ENCODE measurements at places on chromosomes 3 and 15.

DNA sequence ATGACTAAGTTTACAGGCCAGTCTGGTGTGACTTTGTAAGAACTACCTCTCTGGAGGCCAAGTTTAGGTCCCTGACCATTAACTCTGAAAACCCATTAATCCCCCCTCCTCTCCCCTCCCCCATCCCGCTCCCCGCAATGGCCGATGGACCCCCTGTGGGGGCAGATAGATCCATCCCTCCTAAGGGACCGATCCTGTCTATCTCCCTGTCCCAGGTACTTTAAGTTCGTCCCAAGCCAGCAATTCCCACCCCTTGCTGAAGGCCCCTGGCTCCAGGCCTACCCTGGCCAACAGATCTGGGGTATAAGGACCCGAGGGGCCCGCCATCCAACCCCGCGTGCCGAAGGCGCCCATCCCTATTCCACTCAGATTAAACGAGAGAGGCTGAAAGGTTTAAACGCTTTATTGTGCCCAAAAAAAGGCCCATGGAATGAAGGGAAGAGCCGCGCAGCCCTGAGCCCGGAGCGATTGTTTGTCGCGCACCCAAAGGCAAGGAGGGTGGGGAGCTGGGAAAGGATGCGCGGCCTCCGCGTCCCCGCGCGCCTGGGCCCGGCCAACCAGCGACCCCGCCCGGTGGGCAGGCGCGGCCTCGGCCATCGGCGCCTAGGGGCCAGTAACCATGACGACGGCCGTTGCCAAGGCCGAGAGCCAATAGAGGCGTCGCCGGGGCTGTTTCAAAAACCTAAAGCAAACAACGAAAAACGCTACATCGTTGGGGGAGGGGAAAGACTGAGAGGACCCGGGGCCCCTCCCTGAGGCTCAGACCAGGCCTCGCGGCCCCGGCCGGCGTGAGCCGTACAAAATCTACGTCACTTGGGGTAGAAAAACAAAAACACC is 35.9 kb downstream of the HMCES start:
- DNase-seq, result peak; percentile 74

DNA sequence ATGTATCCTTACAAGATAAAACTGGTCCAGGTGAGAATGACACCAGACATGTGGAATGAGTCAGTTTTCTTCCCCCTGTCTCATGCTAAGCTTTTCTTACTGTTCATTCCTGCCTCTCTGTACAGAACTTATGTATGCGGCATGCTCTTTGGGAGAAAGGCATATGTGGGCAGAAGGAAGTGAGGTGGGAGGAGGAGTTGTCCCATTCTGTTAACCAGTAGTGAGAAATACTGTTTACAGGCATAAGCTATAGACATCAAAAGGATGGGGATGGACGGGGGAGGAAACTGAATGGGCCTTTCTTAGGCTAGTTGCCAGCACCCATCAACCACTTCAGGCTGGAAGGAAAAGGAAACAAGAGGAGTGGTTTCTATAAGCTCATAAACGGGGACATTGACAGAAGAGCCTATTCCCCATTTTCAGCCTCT is 143.6 kb upstream of the BHLHE40 start:
- no peak for DNase-seq

- no peak for DNase-seq
Observed at GRCh38 chr3:81302045-81302444, 459.4 kb downstream of the GBE1 start.

- DNase-seq, result peak; percentile 91
Observed at GRCh38 chr15:20356444-20356910, 185.1 kb downstream of the GOLGA6L6 start.

- no peak for DNase-seq
Observed at GRCh38 chr3:48430708-48431101, 819 bp upstream of the PLXNB1 start.

GRCh38 chr15:42131826-42132806 is 24.3 kb downstream of the PLA2G4F start:
- peak; percentile 11 for DNase-seq

DNA sequence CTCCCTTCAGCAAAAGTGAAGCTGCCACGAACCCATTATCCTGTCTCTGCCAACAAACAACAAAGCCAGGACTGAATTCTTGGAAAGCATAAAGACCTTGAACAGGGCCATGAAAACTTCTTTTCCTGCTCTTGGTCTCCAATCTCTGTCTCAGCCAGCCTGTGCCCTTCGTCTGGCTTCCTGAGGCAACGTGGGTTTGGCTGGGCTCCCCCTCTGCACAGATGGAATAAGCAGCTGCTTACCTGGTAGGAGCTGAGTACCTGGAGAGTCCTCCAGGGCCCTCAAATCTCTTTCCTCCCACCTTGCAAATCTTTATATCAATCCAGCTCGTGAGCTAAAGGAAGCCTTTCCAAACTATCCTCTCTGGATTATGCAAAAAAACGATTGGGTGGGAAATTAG is 97.6 kb upstream of the PSMD6 start:
- DNase-seq, result no peak

- peak; percentile 52 for DNase-seq
Observed at GRCh38 chr3:122102191-122102935, 47.2 kb downstream of the CD86 start.

GRCh38 chr3:191792580-191792979 is 331.6 kb downstream of the PYDC2 start:
- no peak for DNase-seq

GRCh38 chr3:133905376-133905775 is 9.7 kb upstream of the RAB6B start:
- DNase-seq, result no peak

DNA sequence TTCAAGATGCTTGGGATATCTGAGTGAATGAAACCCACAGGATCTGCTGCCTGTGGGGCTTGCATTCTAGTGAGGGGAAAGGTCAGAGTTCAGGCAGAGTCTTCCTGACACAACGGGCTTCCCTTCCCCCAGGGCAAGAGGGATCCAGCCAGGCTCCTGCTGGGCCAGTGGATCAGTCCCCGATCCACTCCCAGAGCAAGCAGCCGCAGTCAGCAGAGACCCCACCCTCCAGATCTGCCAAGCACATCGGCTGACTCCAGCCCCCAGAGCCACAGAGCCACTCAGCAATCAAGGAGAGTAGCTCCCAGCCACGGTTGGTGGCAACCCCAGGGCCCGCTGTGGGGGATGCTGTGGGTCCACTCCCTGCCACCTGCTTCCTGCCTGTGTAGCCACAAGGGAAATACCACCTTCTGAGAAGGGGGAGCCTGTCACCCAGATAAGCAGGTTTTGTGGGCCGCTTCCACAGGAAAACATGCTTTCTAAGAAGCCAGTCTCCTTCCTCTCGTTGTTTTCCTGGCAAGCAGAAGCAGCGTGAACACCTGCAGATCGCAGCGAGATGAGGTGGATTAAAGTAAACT is 44.9 kb downstream of the CPN2 start:
- peak; percentile 63 for DNase-seq

DNA sequence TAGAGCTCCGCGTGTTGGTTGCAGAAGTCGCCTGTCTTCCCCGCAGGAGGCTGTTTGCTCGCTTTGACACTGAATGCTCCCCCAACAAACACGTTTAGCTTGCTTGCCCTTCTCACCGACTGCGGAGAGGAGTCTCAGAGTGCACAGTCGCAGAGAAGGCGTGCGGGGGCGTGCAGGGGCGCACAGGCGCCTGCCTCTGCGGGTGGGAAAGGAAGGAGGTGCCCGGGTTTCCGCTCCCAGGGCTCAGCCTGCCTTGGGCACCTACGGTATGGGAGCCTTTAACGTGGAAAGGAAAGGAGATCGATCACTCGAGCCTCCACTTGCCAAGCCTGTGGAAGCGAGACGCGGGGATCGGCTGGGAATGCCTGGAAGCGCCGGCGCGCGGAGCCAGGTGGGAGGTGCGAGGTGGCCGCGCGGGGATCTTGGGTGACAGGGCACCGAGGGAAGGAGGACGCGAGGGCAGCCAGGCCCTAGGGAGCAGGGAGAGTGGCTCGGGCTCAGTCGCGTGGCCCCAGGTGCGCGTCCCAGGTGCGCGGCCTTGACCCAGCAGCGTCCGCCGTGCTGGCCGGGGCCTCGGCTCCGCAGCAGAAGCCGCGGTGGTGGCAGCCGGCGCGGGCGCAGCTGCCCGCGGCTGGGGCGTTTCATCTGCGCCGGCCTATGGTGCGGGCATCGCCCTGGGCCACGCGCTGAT is at the start of gene FAN1:
FAN1 (plus strand) TSS at position 419 of the 691 bp plus-strand sequence. CDS start 749 bp downstream, outside the sequence.
- DNase-seq, result peak; percentile 85

DNA sequence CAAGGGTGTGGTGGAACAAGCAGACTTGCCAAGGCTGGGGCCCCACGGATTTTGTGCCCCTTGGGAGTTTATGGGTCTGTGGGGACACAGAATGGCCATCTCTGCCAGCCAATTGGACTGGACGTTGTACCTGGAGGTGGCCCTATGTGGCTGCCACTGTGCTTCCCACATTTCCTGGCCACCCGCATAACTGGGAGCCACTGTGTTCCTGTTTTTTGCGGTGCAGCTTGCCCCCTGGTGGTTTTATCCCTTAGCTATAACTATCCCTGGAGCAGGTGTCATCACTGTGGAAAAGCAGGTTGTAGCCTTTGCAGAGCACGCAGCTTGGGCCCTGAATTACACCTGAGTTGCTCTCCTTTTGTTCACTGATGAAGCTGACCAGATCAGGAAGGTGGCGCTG is 306.3 kb downstream of the ZPLD1 start:
- no peak for DNase-seq

DNA sequence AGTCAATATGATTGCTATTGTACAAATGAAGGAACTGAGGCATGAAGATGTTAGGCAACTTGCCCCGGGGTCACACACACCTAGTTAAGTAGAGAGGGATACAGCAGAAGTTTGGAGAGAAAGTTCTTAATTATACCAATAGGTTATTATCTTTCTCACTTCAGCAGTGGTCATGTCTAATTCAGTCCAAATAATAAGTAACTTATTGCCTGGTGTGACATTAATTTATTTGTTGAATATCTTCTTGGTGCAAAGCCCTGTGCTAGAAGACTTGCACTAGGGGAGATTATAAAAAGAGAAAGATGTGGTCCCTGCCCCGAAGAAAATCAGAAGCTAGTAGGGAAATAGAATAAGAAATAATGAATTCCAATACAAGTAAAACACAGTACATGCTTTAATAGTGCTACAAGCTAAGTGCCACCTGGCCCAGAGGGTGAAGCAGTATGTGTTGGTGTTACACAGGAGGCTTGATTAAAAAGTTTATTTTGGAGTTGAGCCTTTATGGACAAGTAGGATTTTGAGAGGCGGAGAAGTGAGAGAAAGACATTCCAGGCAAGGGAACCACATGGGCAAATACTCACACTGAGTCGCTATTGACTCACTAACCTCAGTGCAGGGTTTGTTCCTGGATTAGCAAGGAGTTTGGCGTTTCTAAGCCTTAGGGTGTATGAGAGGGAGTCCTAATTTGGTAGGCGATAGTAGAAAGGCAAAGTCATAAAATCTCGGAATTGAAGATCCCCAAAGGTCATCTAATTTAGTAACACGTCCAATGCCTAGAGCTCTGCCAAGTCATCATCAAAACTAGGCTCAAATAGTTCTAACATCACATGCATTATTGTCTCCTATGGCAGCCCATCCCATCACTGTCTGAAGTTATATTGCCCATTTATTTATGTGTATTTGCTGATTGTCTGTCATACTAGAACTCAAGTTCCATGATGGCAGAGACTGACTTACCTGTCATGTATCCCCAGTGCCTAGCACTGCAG is 19.2 kb upstream of the GSK3B start:
- DNase-seq, result no peak

DNA sequence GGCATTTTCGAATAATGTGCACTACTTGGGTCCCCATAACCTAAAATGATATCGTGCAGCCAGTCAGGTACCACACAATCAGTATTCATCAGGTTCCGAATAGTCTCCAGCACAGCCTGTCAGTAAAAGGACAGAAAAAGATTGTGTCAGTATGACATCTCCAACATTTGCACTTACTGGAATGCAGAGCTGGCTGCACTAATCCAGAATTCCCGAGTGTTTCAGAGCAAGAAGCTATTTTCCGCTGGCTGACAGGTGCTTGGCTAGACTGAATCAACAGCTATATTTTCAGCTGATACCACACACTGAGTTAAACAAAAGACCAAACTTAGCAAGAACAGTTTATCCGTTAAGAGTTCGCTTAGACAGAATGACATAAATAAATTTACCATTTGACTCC is 68.8 kb downstream of the AQR start:
- DNase-seq, result no peak

DNA sequence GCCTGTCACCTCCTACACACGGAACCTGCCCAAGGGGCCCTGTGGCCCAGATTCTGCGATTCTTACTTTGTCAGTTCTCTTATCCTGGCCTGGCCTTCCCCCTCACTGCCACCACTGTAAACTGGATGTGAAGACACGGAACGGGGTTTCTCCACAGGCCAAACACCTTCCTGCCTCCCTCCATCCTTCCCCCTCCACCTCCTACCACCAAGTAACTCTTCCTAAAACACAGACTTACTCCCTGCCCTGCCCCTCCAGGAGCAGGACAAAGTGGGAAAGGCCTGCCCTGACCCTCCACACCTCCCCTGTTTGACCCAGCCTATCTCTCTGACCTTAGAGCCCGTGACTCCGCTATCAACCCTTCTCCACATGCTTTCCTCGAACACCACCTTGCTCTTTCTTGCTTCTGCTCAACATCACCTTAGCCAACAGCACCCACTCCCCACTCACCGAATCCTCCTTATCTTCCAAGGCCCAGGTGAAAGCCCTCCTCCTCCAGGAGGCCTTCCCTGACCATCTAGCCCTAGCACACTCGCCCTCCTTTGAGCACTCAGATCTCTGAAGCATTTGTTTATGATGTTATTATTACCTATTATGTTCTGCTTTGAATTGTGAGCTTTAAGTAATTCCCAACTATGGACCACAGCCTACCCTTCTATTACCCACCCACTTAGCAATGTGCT is 7.6 kb downstream of the CA12 start:
- no peak for DNase-seq

DNA sequence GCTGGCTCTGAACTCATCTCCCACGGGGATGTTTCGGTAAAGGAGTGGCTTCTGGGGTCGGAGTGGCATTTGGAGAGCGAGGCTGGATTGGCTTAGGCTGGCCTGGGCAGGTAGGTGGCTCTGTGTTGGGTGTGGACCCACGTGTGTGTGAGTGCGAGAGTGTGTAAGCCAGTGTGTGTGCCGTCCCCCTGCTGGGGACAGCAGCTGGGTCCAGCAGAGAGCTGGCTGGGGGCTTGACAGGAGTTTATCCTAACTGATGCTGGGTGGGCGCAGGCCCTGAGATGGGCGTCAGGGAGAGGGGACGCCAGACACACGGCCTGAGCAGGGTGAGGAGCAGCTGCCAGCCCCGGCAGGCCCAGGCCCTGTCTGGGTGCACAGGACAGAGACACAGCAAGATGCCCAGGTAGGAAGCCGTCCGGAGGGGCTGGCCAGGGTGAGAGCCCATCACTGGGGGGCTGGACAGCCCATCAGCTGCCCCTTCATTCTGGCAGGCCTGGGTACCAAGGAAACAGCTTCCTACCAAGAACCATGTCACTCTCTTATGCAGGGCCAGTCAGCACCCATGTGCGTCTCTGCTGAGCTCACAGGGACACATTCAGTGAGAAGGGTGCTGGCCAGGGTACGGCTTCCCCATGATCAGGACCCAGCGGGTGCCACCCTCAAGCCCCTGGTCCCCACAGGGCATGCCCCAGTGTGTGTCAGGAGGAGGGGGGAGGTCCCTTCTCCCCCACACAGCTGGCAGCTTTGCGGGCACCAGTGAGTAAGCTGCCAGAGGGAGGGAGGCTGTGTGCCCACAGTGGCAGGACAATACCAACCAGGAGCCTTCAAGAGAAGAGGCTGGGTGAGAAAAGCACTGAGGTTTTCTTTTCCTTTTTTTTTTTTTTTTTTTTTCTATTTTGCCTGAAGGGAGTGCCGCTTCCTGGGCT is 1.1 kb downstream of the PAK6 start:
- DNase-seq, result peak; percentile 14

- no peak for DNase-seq
Observed at GRCh38 chr3:72355168-72355567, 493.1 kb downstream of the SHQ1 start.

All from activated T-cell treated with anti-CD3 and anti-CD28 coated beads, Interleukin-2, amount 50 U/mL, for 48 hours (primary cell).